ENCODE measurements at places on chromosomes 5 and 9. TPM values are rescaled to one million over a fixed set of nuclear protein-coding genes. Genes with fewer than 3 reads are reported as not detected.

DNA sequence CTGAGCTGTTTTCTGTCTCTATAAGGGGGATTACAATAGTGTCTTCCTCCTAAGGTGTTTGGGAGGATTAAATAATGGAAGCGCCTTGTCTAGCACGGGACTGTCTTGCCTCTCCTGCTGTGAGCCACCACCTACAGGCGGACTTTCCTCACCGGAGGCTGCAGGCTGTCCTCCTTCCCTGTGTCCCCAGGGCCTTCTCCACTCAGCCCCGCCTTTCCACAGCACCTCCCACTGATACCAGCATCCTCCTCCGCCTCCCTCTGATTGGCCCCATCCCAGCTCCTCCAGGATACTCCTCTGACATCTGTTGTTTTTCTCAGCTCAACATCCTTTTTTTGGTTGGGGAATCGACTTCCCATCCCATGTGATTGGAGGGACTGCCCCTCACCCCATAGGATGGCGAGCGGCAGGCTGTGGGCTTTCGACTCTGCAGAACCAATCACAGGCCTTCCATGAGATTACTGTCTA is 851 bp upstream of the ZDHHC12 start:
- DNase-seq = peak; percentile 57
- H3K36me3 ChIP-seq = peaks cover 14% of the 10 kb centered on the region
- no peaks in the 10 kb centered on the region for H3K27me3 ChIP-seq
- peak overlapping the region; percentile 94 for H3K4me3 ChIP-seq

GRCh38 chr9:36141288-36141687 is 4.8 kb downstream of the GLIPR2 start:
- H3K36me3 ChIP-seq = peaks cover 65% of the 10 kb centered on the region
- peak overlapping the region; percentile 57 for H3K4me3 ChIP-seq
- peaks cover 93% of the 10 kb centered on the region for H3K4me1 ChIP-seq
- no peaks in the 10 kb centered on the region for H3K27me3 ChIP-seq
- DNase-seq = no peak

- DNase-seq = no peak
- H3K36me3 ChIP-seq = no peaks in the 10 kb centered on the region
- no peaks in the 10 kb centered on the region for H3K4me1 ChIP-seq
- no peak overlapping the region for H3K27ac ChIP-seq
- H3K27me3 ChIP-seq = peaks cover 2% of the 10 kb centered on the region
These were observed 81.5 kb downstream of the CAAP1 start for GRCh38 chr9:26811106-26811505.

GRCh38 chr5:180889381-180889780 is 9.6 kb upstream of the BTNL8 start:
- H3K4me3 ChIP-seq = no peak overlapping the region
- no peaks in the 10 kb centered on the region for H3K36me3 ChIP-seq
- H3K4me1 ChIP-seq = no peaks in the 10 kb centered on the region
- DNase-seq = no peak
- no peak overlapping the region for H3K27ac ChIP-seq

DNA sequence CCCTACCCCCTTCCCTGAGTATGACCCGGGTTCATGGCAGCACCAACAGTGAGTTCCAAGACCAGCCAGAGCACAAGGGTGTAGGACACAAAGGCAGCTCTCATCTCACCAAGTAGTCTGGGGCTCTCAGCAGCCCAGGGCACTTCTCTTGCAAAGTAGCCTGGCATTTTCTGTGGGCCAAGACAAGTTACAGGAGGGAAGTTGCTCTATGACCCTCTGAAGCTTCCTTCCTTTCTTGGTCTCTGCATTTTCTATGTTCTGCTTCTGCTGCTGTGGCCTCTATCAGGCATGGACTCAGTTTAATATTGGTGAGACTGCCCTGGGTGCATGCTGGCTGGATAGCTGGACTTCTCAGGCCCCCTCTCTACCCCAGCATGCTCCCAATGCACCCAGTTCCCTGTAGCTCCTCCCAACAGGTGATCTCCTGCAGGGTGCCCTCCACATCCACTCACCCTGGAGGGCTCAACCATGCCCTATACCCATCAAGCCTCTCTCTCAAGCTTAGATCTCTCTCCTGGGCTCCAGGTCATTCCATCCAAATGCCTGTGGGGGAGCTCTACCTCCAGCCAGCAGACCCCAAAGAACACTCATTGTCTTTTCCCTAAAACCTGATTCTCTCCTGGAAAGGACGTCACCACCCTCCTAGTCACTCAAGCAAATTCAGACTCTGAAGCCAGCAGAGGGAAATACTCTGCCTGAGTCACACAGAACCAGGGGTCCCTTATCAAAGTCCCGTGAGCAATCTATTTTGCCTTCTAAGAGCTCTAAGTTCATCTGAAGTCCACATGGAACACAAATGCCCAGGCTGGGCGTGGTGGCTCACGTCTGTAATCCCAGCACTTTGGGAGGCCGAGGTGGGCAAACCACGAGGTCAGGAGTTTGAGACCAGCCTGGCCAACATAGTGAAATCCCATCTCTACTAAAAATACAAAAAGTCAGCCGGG is 13.8 kb downstream of the TBC1D2 start:
- H3K4me3 ChIP-seq = no peak overlapping the region
- no peaks in the 10 kb centered on the region for H3K27me3 ChIP-seq
- H3K36me3 ChIP-seq = no peaks in the 10 kb centered on the region
- DNase-seq = no peak
- no peak overlapping the region for H3K27ac ChIP-seq

GRCh38 chr9:33414889-33415500 is 12.6 kb upstream of the AQP7 start:
- no peaks in the 10 kb centered on the region for H3K27me3 ChIP-seq
- no peaks in the 10 kb centered on the region for H3K36me3 ChIP-seq
- H3K27ac ChIP-seq = peak overlapping the region; percentile 99

The DRD1 gene
- total RNA-seq = not detected

DNA sequence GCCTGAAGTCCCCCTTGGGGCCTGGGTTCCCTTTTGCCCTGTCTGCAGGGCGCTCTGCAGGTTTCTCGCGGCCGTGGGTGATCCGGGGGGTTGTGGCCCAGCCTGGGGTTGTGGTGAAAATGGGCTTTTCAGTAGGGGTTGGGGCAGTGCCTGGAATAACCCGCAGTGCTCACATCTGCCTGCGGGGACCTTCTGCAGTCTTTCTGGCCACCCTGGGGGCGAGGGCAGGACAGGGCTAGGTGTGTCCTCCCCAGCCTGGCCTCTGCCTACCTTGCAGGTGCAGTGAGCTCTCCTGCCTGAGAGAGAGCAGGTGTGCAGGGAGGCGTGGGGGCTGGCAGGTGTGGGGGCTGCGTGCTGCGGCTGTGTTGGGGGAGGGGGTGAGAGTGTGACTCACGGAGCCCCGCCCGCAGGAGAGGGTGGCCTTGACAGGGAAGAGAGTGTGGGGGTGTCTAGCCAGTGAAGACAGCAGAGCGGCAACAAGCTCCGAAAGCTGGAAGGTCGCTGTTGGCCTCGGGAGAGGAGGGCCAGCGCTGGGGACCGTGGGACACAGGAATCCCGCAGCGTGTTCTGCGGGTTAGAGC is 131.4 kb downstream of the MRPL36 start:
- H3K27me3 ChIP-seq = peaks cover 58% of the 10 kb centered on the region
- DNase-seq = no peak
- no peak overlapping the region for H3K27ac ChIP-seq
- peaks cover 2% of the 10 kb centered on the region for H3K4me1 ChIP-seq
- H3K36me3 ChIP-seq = no peaks in the 10 kb centered on the region

The PRKAA1 gene
- total RNA-seq = 84.1 TPM

The ATP6V1G1 gene
- 89.0 TPM for total RNA-seq

The DOK3 gene
- total RNA-seq = 2.9 TPM

The EIF4E1B gene
- total RNA-seq = not detected

DNA sequence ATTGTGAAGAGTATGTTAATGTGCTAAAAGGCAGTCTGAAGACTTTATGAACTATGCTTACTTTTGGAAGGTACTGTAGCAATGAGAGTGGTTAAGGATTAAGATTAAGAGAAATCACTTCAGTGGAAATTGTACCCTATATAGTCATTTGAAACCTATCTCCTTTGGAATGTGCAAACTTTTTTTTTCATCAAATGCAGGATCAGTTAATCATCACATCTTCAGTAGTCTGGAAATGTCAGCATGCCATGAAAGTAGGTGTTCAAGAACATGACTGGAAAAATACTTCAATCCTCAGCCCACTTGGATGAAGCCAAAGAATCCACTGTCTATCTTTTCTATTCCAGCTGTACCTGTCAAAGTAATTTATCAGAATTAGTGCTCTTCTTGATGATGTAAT is 157.8 kb upstream of the TMEM161B start:
- H3K27ac ChIP-seq = no peak overlapping the region
- no peak for DNase-seq

DNA sequence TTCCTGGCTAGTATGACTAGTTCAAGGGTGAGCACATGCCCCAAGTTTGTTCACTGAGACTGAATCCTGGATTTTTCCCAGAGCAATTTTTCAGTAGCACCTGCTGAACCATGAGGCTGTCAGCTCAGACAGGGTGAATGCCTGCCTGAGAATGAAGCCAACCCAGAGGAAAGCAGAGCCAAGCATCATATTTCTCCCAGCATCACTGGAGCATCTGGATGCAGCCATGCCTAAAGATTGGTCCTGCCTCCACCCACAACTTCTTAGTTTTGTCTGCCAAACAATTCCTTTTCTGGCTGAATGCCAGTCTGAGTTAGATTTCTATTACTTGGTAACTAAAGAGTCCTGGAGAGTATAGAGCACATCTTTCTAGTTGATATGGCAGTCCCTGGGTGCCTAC is 343.6 kb downstream of the CSNK1G3 start:
- no peak overlapping the region for H3K27ac ChIP-seq
- no peaks in the 10 kb centered on the region for H3K36me3 ChIP-seq
- H3K4me1 ChIP-seq = no peaks in the 10 kb centered on the region
- H3K27me3 ChIP-seq = no peaks in the 10 kb centered on the region

The SHISAL2B gene
- total RNA-seq = not detected

GRCh38 chr5:72822944-72823343 is 6.5 kb downstream of the TNPO1 start:
- H3K4me3 ChIP-seq = no peak overlapping the region
- H3K27me3 ChIP-seq = no peaks in the 10 kb centered on the region
- no peaks in the 10 kb centered on the region for H3K36me3 ChIP-seq
- no peak overlapping the region for H3K27ac ChIP-seq
- H3K4me1 ChIP-seq = peaks cover 14% of the 10 kb centered on the region
- DNase-seq = no peak

GRCh38 chr5:149518620-149519019 is 32.6 kb downstream of the CSNK1A1 start:
- peaks cover 48% of the 10 kb centered on the region for H3K36me3 ChIP-seq
- no peak for DNase-seq
- no peaks in the 10 kb centered on the region for H3K27me3 ChIP-seq
- H3K4me3 ChIP-seq = no peak overlapping the region

DNA sequence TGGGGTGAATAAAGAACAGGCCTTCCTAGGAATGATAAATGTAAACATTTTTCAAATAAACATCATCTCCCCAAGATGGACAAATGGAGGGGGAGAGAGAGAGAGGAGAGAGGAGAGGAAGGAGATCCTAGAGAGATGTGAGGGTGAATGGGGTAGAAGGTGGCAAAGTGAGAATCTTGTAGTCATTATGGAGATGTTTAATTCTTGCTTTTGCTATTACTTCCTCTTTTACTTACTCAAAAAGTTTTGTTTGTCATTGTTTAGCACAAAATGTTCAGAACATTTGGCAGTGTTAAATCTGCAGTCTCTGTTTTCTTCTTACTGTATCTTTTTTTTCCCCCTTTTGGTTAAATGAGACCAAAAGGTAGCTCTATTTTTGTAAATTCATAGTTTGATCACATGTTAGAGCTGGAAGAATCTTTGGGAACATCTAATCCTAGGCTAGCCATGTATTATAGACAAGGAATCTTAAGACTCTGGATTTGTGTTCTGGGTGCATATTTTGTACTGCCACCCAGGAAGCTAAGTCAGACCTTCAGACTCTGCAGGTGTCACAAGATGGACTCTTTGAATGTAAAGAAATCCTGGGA is 266.1 kb downstream of the NTRK2 start:
- H3K27ac ChIP-seq = no peak overlapping the region
- H3K36me3 ChIP-seq = no peaks in the 10 kb centered on the region
- H3K27me3 ChIP-seq = no peaks in the 10 kb centered on the region
- no peak overlapping the region for H3K4me3 ChIP-seq

DNA sequence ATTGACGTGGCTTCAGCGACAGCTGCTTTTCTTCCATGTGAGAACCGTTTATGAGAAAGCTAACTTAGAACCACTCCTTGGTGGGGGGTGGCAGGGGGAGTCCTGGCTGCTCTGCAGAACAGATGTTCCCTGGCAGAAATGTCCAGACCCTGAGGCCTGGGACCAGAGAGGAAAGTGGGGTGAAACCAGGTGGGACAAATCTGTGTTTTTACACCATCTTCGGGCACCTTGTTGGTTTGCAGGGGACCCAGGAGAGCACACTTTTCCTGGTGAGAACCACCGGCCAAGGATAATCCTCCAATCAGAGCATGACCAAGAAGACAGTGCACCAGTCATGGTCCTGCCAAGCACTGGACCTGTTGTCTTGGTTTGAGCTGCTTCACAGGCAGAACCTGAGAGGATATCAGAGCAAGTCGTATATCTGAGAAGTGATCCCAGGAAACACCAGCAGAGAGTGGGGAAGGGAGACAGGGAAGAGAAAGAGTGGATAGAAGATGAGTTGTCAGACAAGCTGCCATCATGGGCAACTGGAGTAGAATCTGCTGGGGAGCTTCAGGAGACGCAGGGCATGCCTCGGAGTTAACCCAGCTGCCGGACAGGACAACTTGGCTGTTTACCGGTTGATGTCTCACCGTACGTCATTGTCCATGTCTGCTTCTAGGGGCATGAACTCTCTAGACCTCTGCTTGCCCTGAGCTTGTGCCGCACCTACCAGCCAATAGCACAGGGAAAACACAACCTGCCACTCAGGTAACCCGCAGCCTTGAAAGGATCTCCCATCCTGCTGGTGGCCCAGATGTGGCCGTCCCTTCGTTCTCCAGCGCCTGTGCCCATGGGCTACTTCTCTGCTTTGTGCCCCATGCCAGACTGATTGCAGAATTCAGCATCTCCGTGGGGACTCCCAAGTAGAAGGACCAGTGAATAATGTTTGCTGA is 178.4 kb upstream of the MVB12B start:
- no peak overlapping the region for H3K27ac ChIP-seq
- H3K4me3 ChIP-seq = peak overlapping the region; percentile 36
- no peak for DNase-seq
- peaks cover 2% of the 10 kb centered on the region for H3K4me1 ChIP-seq
